ENCODE measurements at places on chromosomes 3 and 15.
A peak's percentile ranks its signal among the peaks of the same experiment; 100 is the strongest.

GRCh38 chr3:38117748-38118420, 19.0 kb downstream of the ACAA1 start:
- H3K4me3 ChIP-seq: no peak overlapping the region
- no peaks in the 10 kb centered on the region for H3K36me3 ChIP-seq
- H3K27ac ChIP-seq: no peak overlapping the region
- no peaks in the 10 kb centered on the region for H3K27me3 ChIP-seq
- peaks cover 8% of the 10 kb centered on the region for H3K4me1 ChIP-seq

DNA sequence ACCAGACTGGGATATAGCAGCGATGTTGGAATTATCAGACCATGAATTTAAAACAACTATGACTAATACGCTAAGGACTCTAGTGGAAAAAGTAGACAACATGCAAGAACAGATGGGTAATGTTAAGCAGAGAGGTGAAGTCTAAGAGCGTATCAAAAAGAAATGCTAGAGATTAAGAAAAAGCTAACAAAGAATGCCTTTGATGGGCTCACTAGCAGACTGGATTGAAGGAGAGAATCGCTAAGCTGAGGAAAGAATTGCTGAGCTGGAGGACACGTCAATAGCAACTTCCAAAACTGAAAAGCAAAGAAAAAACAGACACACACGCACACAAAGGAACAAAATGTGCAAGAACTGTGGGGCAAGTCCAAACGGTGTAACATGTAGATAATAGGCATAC, 20.0 kb upstream of the CMTM6 start:
- H3K27me3 ChIP-seq: no peaks in the 10 kb centered on the region
- no peaks in the 10 kb centered on the region for H3K4me1 ChIP-seq
- peaks cover 9% of the 10 kb centered on the region for H3K36me3 ChIP-seq
- H3K4me3 ChIP-seq: no peak overlapping the region
- no peak for DNase-seq

- H3K36me3 ChIP-seq: no peaks in the 10 kb centered on the region
- peaks cover 36% of the 10 kb centered on the region for H3K4me1 ChIP-seq
- no peak overlapping the region for H3K4me3 ChIP-seq
- DNase-seq: no peak
- H3K27me3 ChIP-seq: no peaks in the 10 kb centered on the region
These were observed 25.0 kb downstream of the ADAM10 start for GRCh38 chr15:58724466-58724865.

DNA sequence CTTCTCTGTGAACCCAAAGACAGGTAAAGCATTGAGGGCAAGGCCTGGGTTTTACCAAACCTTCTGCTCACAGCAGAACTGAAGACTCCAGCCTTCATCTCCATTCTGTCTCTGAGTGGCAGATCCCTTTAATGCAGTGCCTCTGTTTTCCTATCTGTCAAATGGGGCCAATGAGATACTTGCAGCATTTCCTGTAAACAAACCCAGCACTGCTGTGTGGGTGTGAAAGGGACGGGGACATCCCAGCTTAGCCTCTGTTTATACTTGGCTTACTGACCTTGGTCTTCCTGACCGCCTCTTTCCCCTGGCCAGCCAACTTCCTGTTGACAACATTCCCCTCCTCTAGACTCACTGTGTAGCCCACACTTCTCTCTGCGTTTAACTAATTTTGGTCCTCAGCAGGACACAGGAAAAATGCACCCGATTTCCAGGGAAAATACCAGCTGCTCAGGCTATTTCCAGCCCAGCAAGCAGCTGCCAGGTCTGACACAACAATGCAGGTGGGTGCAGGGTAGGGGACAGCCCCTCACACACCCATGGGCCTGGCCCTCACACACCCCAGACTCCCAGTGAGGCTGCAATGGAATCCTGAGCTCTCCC, 105.9 kb upstream of the HERC1 start:
- peak; percentile 74 for DNase-seq
- peak overlapping the region; percentile 84 for H3K27ac ChIP-seq
- H3K36me3 ChIP-seq: no peaks in the 10 kb centered on the region
- no peaks in the 10 kb centered on the region for H3K27me3 ChIP-seq
- peaks cover 37% of the 10 kb centered on the region for H3K4me1 ChIP-seq
- H3K4me3 ChIP-seq: peak overlapping the region; percentile 81

GRCh38 chr3:16932877-16933276, 48.1 kb downstream of the PLCL2 start:
- no peaks in the 10 kb centered on the region for H3K27me3 ChIP-seq
- no peak for DNase-seq
- H3K27ac ChIP-seq: peak overlapping the region; percentile 90
- H3K4me3 ChIP-seq: peak overlapping the region; percentile 62

GRCh38 chr3:30350901-30351300, 255.5 kb upstream of the TGFBR2 start:
- no peaks in the 10 kb centered on the region for H3K27me3 ChIP-seq
- H3K4me3 ChIP-seq: no peak overlapping the region
- DNase-seq: no peak
- H3K36me3 ChIP-seq: no peaks in the 10 kb centered on the region

GRCh38 chr3:26590919-26591484, 31.6 kb upstream of the LRRC3B start:
- no peak overlapping the region for H3K4me3 ChIP-seq
- no peaks in the 10 kb centered on the region for H3K4me1 ChIP-seq
- no peak overlapping the region for H3K27ac ChIP-seq
- H3K36me3 ChIP-seq: no peaks in the 10 kb centered on the region
- no peaks in the 10 kb centered on the region for H3K27me3 ChIP-seq

DNA sequence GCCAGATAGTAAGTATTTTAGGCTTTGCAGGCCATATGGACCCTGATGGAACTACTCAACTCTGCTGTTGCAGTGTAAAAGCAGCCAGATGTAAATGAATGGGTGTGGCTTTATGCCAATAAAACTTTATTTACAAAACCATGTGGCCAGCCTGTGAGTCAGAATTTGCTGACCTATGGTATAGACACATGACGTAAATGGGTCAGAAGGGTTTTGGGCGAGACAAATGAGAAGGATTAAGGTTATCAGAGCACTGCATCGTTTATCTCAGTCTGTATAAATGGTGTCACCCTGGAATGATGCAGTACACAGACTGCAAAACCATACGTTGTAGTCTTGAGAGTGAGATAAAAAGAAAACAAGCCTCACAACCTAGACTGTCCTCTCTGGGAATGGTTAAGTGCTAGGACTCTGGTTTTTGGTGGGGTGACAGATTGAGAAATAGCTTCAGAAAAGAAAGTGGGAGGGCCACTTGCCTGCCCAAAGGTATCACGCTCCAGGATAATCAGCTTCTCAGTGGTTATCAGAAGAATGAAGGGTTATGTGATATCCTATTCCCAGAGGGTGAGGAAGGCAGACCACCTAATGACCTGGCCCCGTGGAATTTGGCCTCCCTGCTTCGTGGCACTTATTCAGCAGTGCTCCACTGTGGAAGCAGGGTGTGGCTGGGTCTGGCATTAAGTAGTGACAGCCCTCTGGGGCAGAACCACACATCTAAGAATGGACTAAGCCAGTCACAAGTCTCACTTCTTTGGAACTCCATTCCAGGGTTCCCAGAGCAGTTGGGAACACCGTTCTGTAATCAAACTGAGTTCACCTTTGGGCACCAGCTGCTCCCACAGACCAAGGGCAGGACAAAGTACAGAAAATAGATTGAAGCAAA, 46.1 kb downstream of the ABHD5 start:
- H3K27ac ChIP-seq: no peak overlapping the region
- peaks cover 12% of the 10 kb centered on the region for H3K27me3 ChIP-seq
- DNase-seq: no peak
- no peaks in the 10 kb centered on the region for H3K4me1 ChIP-seq

GRCh38 chr3:81339040-81339845, 422.2 kb downstream of the GBE1 start:
- no peak overlapping the region for H3K4me3 ChIP-seq
- no peak overlapping the region for H3K27ac ChIP-seq
- no peak for DNase-seq
- no peaks in the 10 kb centered on the region for H3K4me1 ChIP-seq
- no peaks in the 10 kb centered on the region for H3K36me3 ChIP-seq
- H3K27me3 ChIP-seq: no peaks in the 10 kb centered on the region

DNA sequence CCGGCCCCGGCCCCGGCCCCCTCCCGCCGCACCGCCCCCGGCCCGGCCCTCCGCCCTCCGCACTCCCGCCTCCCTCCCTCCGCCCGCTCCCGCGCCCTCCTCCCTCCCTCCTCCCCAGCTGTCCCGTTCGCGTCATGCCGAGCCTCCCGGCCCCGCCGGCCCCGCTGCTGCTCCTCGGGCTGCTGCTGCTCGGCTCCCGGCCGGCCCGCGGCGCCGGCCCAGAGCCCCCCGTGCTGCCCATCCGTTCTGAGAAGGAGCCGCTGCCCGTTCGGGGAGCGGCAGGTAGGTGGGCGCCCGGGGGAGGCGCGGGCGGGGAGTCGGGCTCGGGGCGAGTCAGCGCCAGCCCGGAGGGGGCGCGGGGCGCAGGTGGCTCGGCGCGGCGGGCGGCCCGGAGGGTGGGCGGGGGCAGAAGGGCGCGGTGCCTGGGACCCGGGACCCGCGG, 352 bp downstream of the CHRD start:
- no peak overlapping the region for H3K4me3 ChIP-seq
- H3K27ac ChIP-seq: no peak overlapping the region
- peaks cover 12% of the 10 kb centered on the region for H3K4me1 ChIP-seq

DNA sequence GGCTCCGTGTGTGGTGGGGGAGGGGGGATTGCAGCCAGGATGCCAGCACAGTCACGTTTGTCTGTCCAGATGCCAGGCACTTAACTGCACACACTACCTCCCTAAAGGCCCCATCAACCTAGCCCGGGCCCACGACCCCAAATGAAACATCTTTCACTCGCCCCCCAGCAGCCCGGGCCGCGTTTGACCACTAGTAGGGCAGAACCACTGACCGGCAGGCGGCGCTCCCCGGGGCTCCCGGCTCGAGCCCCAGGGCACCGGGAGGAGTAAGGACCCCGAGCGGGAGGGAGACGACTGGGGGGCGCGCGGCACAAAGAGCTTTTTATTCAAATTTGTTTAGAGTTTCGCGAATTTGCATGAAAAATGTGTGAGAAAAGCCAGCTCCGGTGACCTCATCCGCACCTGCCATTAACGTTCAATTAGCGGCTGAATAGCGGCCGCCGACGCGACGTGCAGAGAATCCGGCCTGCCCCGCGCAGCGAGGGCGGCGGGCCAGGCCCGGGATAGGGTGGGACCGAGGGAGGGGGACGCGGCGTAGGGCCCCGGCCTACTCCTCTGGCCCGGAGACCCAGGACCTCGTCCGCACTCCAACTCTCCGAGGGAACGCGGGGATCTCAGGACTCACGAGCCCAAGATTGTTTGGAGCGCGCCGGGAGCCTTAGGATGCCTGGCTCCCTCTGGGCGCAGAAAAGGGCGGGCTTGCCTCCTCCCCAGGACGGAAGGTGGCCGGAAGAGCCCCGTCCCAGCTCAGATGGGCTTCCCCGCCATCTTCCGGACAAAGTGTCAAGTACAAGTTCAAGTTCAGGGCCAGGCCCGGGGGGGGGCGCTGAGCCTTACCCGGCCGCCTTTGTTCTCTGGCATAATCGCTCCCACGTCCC, 64.9 kb upstream of the POLG start:
- peak; percentile 76 for DNase-seq
- H3K4me3 ChIP-seq: peak overlapping the region; percentile 53
- H3K27me3 ChIP-seq: peaks cover 25% of the 10 kb centered on the region
- peaks cover 23% of the 10 kb centered on the region for H3K4me1 ChIP-seq
- no peaks in the 10 kb centered on the region for H3K36me3 ChIP-seq
- no peak overlapping the region for H3K27ac ChIP-seq

DNA sequence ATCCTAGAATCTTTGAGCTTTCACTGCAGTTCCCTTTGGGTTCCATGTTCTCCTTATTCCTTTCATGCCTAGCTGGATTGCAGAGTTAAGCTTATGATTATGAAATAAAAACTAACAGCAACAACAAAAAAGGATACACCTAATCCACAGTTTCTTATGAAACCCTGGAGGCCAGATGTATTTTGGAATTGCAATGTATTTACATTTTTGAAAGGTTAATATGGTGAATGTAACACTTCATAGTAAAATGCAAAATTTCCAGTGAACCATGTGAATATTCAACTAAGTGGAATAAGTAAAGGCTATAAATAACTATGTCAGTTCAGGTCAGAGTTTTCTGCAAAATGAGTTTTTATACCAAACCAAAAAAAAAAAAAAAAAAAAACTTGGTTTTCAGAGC, 65.8 kb upstream of the FLNB start:
- no peak overlapping the region for H3K27ac ChIP-seq
- no peak for DNase-seq
- H3K4me3 ChIP-seq: no peak overlapping the region
- H3K36me3 ChIP-seq: no peaks in the 10 kb centered on the region
- no peaks in the 10 kb centered on the region for H3K27me3 ChIP-seq
- no peaks in the 10 kb centered on the region for H3K4me1 ChIP-seq

DNA sequence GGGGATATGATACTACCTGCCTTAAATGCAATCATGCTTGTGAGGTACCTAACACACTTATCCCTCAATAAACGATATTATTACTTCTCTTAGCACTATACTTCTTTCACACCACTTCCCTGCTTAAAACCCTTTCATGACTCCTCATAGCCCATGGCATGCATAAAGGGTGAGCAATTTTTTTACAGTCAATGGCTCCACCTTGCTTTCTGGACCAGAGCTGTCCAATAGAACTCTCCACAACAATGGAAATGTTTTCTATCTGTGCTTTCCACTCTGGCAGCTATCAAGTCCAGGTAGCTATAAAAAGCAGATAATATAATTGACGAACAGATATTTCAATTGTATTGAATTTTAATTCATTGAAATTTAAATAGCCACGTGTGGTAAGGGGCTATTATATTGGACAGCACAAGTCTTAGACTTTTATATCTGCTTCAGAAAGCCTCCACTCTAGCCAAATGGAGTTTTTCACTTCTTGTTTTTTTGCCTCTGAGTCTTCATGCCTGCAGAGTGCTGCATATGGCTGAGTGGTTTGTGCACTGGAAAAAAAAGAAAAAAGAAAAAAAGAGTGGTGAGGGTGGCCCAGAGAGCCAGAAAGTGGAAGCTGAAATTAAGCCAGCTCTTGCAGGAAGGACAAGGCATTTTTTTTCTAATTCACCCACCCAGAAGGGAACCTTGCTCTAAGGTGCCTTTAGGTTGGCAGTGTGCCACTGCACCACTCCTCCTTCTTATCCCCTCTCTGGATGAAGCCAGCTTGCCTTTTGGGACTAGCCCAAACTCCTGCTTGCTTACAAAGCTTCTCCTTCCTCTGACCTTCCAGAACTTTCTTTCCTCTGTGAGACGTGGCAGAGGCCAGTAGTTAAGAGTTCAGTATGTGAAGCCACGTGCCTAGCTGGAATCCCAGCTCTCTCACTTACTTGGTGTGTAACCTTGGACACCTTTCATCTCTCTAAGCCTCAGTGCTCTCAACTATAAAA, 239.0 kb upstream of the LRTM1 start:
- DNase-seq: no peak
- H3K36me3 ChIP-seq: no peaks in the 10 kb centered on the region
- no peaks in the 10 kb centered on the region for H3K27me3 ChIP-seq
- H3K4me3 ChIP-seq: no peak overlapping the region

All from natural killer cell treated with Interleukin-12 subunit alpha and Interleukin-12 subunit beta and Interleukin-15 and Interleukin-18, amount 100 ng/mL, for 72 hours (primary cell).